ENCODE measurements at places on chromosomes 11 and 22.

DNA sequence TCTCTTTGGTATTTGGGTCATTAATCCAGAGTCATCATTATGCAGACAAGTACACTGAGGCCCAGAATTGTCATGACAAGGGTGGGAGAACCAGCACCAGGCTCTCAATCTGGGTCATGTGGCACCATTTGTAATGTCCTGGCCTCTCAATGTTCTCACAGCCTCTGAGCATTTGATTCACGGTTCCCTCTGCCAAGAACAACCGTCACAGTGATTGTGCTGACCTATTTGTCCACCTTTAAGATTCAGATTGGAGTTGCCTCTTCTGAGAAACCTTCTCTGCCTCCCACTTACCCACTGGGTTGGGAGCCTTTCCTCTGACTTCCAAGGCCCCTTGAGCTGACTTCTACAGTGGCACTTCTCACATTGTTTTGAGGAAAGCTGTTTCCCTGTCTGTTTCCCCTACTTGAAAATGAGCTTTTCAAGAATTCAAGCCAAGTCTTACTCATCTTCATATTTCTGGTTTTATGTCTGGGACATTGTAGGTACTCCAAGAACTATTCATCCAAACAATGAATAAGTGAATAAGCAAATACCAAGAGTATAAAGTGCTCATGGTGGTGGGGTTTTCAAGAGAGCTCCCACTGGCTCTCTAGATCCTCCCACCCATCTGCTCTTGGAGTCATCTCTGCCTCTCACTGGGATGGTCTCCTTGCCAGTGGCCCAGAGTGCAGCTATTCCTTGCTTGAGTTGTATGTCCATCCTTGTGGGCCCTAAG is 126.4 kb upstream of the E2F8 start:
- no peak for DNase-seq

DNA sequence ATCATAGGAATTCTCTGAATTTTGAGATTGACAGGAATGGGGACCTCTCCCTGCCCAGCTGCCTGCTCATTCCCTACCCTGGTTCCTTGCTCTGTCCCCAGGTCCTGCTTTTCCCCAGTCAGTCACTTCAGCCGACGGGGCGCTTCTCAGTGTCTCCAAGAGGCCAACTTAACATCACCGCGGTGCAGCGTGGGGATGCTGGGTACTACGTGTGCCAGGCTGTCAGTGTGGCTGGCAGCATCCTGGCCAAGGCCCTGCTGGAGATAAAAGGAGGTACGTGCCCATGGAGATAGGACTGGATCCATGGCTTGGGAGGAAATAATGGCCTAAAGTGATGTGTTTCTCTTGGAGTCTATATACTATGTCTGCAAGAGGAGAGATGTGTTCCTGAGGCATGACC is 7.0 kb downstream of the ROBO3 start:
- DNase-seq, result no peak

- DNase-seq, result peak; percentile 32
These were observed 1.5 kb downstream of the DDB2 start for GRCh38 chr11:47216121-47216798.

DNA sequence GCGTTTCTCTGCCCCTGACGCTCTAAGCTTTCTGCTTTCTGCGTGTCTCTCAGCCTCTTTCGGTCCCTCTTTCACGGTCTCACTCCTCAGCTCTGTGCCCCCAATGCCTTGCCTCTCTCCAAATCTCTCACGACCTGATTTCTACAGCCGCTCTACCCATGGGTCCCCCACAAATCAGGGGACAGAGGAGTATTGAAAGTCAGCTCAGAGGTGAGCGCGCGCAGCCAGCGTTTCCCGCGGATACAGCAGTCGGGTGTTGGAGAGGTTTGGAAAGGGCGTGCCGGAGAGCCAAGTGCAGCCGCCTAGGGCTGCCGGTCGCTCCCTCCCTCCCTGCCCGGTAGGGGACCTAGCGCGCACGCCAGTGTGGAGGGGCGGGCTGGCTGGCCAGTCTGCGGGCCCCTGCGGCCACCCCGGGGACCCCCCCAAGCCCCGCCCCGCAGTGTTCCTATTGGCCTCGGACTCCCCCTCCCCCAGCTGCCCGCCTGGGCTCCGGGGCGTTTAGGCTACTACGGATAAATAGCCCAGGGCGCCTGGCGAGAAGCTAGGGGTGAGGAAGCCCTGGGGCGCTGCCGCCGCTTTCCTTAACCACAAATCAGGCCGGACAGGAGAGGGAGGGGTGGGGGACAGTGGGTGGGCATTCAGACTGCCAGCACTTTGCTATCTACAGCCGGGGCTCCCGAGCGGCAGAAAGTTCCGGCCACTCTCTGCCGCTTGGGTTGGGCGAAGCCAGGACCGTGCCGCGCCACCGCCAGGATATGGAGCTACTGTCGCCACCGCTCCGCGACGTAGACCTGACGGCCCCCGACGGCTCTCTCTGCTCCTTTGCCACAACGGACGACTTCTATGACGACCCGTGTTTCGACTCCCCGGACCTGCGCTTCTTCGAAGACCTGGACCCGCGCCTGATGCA is at the start of gene MYOD1:
Gene MYOD1 (plus strand): TSS at position 544 of the 910 bp plus-strand sequence. CDS start 212 bp downstream, at position 756.
- no peak for DNase-seq

GRCh38 chr11:110075105-110075846 is 17.9 kb upstream of the ZC3H12C start:
- no peak for DNase-seq

- DNase-seq, result no peak
These were observed 587.2 kb downstream of the BUD13 start for GRCh38 chr11:116185551-116185950.

DNA sequence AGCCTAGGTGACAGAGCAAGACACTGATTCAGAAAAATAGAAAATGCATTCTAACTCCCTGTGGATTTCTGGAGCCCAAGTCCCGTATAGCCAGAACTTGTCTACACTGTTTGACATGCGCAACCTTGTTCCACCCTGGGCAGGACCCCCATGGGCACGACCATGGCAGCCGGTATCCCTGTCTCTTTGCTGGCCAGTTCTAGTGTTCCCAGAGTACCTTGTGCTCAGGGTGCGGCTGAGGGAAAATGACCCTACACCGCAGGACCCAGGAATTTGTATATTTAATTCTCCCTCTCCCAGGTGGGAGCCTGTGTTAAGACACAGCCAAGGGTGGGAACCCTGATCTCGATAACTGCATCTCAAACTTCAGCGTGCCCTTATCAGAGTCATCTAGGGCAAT is 36.7 kb upstream of the RIC3 start:
- DNase-seq, result no peak

- no peak for DNase-seq
These were observed 58.4 kb downstream of the PPFIBP2 start for GRCh38 chr11:7572001-7572712.

- DNase-seq, result peak; percentile 54
These were observed 21.7 kb upstream of the PLAAT3 start for GRCh38 chr11:63635762-63636465.

GRCh38 chr11:11836676-11837231 is 5.0 kb upstream of the USP47 start:
- DNase-seq, result no peak

DNA sequence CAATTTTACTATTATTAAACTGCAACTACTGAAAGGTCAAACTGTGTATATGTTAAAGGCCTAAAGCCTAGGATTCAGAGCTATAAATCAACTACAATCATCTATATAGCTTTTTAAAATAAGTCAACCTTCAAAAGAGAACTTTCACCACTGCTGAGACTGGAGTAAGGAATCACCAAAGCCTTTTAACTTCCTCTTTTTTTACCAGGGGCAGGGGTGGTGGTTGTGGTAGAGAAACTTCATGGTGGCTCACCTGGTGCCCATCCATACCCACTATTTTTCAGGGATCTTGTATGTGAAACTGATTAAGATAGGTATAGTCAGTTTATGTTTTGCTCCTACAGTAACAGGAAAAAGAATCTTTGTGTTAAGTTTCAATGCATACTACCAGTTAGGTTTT is 31.5 kb downstream of the TSG101 start:
- no peak for DNase-seq

DNA sequence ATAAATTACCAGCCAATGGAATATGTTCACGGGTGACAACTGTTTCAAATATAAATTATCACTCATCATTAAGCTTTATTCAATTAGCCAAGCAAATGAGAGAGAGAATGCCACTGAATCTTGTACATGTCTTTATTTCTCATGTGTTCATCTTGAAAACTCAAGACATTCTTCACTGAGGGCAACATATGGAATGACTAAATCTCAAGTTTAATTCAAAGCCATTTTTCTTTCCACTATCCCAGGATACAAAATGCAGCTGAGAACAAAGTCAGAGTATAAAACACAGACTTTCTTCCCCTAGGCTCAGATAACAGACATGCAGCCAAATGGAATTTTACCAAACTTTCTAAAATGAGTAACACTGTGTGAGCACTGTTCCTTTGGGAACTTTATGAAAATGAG is 12.1 kb upstream of the BBOX1 start:
- DNase-seq, result no peak

- no peak for DNase-seq
These were observed 327.0 kb downstream of the DYNC2H1 start for GRCh38 chr11:103436131-103436770.

GRCh38 chr11:17473071-17473744 is 3.4 kb downstream of the ABCC8 start:
- DNase-seq, result no peak

DNA sequence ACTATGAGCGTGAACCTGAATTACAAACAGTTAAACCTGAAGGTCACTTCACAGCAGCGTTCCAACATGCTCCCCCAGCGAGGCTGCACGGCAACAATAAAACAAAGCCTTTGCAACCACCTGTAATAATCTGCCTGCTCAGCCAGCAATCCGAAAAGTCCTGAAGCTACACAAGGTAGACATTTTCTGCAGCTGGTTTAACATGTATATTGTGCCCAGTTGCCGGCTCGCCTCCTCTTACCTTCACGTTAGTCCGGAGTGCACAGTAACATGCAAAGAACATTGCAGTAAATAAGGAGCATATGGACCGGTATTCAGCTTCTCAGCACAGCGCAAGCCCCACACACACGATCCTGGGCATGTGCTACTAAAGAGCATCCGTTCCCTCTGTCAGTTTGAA is 704.3 kb downstream of the DLG2 start:
- no peak for DNase-seq

- no peak for DNase-seq
These were observed 38.5 kb upstream of the GLYATL1 start for GRCh38 chr11:58900479-58901420.

GRCh38 chr11:67495234-67496005 is 9.7 kb downstream of the PITPNM1 start:
- DNase-seq, result no peak

GRCh38 chr22:48199667-48200066 is 1437.2 kb downstream of the TBC1D22A start:
- DNase-seq, result no peak

DNA sequence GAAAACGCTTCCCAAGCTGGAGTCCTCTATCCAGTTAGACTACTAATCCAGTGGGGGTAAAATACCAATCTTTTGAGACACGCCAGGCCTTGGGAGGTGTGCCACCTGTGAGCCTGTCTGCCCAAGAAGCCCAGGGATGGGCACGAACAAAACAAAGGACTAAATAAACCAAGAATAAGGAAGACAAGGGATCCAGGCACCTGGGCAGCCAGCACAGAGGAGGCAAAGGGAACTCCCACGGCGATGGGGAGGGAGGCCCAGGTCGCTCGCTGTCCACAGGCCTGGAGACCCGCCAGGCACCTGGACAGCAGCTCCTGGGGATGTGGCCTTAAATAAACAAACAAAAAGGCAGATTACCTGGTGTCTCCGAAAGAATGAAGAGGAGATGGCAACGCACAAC is 31.4 kb downstream of the LRFN4 start:
- DNase-seq, result no peak

GRCh38 chr11:36744375-36745168 is 146.5 kb upstream of the RAG2 start:
- no peak for DNase-seq

- no peak for DNase-seq
These were observed 39.0 kb upstream of the SUSD2 start for GRCh38 chr22:24142241-24142640.

GRCh38 chr11:124918950-124919349 is at the start of gene HEPN1:
Gene HEPN1, plus strand, starts transcription at chr11:124919250.
- no peak for DNase-seq

DNA sequence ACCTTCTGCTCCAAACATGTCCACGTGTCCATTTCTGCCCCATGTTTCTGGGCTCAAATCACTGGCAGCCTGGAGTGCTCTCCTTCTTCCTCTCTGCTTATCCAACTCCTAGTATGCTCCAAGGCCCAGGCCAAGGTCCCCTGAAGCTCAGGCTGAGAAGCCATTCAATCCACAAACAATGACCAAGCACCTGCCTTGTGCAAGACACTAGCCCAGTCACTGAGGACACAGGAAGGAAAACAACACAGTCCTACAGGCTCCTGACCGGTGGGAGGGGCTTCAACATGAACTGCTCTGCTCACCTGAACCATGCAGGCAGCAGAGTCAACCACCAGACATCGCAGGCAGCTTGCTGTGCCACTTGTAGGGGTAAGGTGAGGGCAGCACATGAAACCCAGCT is 93.6 kb downstream of the RPL27A start:
- no peak for DNase-seq

- DNase-seq, result no peak
These were observed 32.0 kb downstream of the NEFH start for GRCh38 chr22:29512031-29512430.

GRCh38 chr22:30284172-30284571 is 5.1 kb downstream of the CASTOR1 start:
- DNase-seq, result no peak

DNA sequence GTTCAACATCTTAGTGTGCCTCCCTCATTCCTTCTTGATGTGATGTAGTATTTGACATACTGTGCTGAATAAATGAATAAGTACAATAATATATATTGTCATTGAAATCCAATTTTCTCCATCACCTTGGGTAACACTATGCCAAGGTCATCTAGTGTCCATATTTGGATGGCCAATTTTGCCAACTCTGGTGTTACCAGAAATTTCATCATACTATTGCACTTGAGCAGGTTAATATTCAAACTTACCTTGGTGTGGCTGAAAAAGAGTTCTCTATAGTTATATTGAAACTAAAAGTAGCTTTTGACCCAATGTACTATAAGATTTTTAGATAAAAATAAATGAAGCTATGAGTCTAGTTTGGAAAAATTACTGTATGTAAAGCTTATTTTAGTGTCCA is 98.2 kb upstream of the SLC6A5 start:
- DNase-seq, result no peak

GRCh38 chr11:117528097-117528721 is 200.6 kb downstream of the CEP164 start:
- DNase-seq, result no peak

DNA sequence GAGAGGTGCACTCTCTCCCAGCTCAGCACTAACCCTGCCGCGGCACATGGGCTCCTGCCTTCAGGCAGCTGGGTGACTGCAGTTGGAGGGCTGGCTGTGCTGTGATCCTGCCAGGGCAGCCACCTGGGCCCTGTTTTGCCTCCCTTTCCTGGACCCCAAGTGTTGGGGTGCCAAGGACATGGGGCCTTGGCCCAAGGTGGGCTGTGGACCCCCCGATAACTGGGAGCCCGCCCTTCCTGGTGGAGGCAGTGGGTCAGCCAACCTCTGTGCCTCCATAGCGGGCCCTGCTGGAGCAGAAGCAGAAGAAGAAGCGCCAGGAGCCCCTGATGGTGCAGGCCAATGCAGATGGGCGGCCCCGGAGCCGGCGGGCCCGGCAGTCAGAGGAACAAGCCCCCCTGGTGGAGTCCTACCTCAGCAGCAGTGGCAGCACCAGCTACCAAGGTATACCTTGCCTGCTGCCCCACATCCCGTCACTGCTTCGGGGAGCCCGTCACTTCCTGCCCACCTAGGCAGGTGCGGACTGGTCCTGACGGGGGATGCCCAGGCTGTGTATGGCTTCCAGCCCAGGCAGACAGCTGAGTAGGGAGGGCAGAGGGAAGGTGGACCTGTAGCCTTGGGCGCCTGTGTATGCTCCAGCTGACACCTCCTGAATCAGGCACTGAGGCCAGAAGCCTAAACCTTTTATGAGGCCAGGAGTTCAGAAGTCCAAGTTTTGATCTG is 8.9 kb downstream of the TUB start:
- no peak for DNase-seq

- DNase-seq, result no peak
These were observed 628 bp upstream of the IGLL1 start for GRCh38 chr22:23580576-23581259.

Measured in stimulated activated CD4-positive, alpha-beta T cell treated with anti-CD3 and anti-CD28 coated beads, Interleukin-1b, Interleukin-23, amount 100 ng/mL, for 1 hour (primary cell).